ENCODE measurements at places on chromosomes 16 and 17.

DNA sequence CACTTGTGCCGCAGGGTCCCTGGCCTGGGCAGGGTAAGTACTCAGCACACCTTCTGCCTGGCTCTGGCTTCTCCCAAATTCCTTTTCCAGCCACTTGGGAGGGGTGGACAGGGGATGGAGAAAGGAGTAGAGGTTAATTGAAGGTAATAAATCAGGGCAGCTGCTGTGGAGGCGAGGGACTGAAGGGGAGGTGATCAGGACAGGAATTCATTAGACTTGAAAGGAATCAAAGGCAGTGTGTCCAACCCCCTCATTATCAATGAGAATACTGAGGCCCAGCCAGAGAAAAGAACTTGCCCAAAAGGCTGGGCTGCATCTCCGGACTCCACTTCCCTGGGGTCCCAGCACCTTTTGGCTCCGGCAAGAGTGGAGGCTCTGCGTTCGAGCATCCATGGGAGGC is 2.4 kb downstream of the SOST start:
- DNase-seq, result no peak

- DNase-seq, result no peak
These were observed 17.4 kb downstream of the ZNF276 start for GRCh38 chr16:89738538-89739317.

DNA sequence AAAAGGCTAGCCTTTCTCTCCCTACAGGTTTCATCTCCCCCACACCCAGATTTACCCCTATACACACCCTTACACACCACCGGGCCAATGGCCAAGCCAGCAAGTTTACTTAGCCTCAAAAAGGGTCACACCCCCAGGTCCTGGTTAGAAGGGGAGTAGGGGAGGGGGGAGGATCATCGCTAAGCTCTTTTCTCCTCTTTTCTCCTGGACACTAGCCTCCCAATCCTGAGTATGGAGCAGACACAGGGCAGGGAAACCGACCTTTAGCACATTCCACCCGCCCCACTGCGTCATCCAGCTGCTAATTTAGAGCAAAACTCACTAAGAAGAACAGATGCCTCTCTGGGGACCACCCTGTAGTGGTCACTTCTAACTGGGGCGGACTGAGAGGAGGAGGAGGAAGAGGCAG is 4.4 kb downstream of the ACLY start:
- no peak for DNase-seq

- no peak for DNase-seq
These were observed 33.5 kb downstream of the SMURF2 start for GRCh38 chr17:64628641-64629040.

DNA sequence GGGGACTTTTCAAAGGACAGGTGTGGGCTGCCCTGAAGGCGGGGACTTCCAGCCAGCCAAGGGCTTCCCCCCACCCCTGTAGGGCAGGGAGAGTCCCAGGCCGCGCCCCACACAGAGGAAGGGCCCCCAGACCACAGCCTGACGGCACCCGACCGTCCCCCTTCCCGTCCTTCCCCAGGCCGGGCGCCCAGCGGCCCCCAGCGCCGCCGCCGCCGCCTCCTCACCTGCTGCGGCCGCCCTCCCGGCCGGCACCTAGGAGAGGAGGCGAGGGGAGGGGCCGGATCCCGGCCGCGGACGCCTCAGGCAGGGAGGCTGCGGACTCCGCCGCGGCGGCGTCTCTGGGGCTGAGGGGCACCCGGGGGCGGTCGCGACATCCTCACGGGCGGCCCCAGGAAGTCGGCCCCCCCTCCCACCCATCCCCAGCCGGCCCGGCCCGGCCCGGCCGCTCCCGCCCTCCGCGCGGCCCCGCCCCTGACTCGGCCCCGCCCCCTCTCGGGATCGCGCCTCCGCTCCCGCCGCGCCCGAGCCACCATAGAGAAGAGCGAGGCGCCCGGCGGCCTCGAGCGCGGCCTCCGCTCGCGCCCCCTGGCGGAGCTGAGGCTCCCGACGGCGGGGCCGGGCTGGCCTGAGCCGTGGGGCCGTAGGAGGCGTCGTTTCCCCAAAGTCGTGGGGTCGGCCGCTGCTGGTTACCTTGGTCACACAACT is 25.5 kb upstream of the RFFL start:
- DNase-seq, result peak; percentile 65

DNA sequence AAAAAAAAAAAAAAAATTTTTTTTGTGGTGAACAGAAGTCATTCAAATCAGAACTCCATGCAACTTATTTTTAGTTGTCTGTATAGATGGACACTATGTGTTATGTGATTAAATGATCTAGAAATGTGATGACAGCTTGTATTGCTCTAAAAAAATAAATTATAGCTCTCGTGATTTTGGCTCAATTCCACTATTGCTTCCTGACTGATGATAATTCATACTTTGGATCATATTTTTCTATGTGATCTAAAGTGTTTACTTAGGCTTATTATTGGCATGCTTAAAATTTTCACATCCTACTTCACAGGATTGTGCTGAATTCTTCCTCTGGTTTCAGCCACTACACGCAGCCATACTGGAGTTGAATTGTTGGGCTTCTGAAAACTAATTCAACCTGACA is 76.8 kb downstream of the RPGRIP1L start:
- DNase-seq, result no peak

- no peak for DNase-seq
These were observed 3.8 kb upstream of the CD7 start for GRCh38 chr17:82320956-82321927.
